Stimulated activated CD4-positive, alpha-beta T cell treated with anti-CD3 and anti-CD28 coated beads, Interleukin-1b, Interleukin-23, amount 100 ng/mL, for 48 hours (primary cell): ENCODE measurements at places on chromosomes 11 and 22.

- DNase-seq = peak; percentile 32
Observed at GRCh38 chr22:18110194-18110953, at the start of gene TUBA8. Gene TUBA8, plus strand, starts transcription at chr22:18110809. Its CDS starts 57 bp downstream, at chr22:18110866.

GRCh38 chr22:35608088-35608487 is 9.0 kb downstream of the MB start:
- DNase-seq = no peak

DNA sequence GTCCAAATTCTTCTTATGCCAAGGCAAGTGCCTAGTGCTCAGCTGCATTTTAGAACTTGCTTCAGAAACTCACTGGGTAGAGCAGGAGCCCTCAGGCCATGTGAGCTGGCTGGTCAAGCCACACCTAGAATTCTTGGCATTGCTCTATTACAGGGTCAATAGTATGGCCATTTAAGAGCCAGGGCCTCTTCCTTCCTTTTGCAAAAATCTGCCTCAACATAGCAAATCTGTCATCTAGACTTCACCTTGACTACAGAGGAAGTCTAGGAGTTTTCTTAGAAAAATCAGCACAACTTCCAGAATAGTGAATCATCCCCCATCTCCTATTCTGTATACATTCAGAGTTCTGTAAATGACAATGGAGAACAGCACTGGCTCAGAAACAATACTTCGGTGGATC is 112.0 kb upstream of the TTC12 start:
- DNase-seq = no peak

DNA sequence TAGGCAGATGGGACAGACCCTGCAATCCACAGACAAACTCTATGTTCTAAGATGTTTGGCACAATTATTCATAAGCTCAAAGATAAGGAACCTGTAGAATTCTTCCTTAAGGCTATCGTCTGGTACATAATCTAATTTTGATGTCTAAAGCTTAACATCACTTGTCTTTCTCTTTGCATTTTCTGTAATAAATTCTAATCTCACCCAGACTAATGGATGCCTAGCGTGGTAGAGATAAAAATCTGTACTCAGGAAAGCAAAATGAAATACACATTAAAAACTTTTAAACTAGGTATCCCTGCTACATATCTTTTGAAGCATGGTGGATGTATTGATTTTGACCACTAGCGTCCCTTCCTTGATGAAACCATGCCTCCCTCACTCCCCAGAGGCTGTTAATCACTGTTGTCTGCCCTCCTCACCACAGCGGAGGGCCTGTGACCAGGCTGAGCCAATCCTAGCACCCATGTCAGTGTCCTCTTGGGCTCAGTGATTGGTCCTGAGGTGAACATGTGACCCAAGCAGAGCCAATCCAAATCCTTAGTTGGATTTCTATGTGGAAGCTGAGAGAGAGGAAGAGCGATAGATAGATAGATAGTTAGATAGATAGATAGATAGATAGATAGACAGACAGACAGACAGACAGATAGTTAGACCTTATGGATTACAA is 82.2 kb upstream of the GRK3 start:
- no peak for DNase-seq

GRCh38 chr11:20102397-20102796 is 57.9 kb downstream of the DBX1 start:
- DNase-seq = no peak

DNA sequence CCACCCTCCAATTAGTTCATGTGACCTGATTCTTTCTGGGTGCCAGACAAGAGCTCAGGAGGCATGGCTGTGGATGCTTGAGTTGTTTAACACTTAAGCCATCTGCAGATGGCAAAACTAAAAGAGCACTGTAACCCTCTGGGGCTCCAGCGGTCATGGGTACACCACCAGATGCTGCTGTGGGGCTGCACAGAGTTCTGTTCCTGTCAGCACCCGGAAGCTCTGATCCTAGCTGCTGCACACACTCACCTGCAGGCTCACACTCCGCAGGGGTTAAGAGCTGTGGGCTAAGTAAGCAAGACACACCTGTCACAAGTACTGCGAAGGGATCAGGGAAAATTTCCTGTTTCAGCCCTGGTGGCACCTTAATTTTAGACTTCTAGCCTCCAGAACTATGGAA is 307.8 kb downstream of the C11orf87 start:
- DNase-seq = no peak

- DNase-seq = no peak
Observed at GRCh38 chr11:64687643-64688533, 35.1 kb downstream of the NRXN2 start.

DNA sequence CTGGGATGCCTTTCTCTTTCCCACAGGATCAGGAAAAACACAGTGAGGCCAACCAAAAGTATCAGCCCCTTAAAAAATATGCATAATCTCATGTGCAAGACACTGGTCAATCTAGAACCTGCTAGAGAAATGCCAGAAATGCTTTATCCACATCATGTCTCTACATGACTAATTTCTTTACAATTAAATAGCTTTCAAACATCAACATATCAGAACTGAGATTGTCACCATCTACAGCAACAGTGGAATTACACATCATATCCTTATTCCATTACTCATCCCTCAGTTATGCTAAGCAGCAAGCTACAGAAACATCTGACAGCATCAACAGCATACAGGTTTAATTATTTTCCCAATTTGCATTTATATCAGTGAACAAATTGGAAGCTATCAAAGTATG is 78.8 kb downstream of the DDIAS start:
- DNase-seq = no peak

DNA sequence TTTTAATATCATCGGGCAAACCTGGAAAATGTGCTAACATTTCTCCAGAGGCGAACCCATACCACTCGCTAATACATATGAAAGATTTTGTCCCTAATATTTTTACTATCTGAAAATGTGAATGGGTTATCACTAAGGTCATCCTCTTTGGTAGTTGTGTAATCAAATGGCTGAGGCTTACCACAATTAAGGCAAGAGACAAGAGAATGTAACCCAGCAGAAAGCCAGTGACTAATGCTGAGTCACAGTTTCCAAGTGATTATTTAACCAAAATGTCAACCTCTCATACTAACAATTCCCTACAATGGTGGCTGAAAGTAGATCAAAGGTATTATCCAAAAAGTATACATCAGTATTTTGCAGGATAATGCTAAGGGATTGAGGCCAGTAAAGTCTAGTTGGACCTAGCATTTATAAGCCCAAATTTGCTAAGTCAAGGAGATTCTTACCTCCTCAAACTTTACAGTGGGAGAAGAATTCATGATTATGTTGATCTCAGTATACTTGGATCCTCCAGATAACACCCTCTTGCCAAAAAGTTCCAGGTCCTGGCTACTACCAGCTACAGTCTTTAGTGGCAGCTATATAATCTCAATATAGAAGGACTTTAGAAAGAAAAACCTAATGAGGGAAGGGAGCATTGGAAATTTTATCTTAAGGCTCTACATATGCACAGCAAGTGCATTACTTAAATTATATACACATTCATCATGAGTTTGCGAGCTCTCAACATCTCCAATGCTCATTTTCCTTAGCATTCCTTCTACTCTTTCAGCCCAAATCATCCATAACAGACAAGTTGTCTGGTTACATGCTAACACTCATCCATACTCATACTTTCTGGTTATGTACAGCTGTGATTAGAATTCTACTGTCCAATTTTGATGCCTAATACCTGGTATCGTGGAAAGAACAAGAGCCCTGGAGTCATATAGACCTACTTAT is 25.4 kb downstream of the SIK3 start:
- no peak for DNase-seq

- no peak for DNase-seq
Observed at GRCh38 chr11:89458716-89459115, 32.5 kb downstream of the NOX4 start.

- DNase-seq = no peak
Observed at GRCh38 chr11:37657645-37658044, 1059.6 kb upstream of the RAG2 start.

DNA sequence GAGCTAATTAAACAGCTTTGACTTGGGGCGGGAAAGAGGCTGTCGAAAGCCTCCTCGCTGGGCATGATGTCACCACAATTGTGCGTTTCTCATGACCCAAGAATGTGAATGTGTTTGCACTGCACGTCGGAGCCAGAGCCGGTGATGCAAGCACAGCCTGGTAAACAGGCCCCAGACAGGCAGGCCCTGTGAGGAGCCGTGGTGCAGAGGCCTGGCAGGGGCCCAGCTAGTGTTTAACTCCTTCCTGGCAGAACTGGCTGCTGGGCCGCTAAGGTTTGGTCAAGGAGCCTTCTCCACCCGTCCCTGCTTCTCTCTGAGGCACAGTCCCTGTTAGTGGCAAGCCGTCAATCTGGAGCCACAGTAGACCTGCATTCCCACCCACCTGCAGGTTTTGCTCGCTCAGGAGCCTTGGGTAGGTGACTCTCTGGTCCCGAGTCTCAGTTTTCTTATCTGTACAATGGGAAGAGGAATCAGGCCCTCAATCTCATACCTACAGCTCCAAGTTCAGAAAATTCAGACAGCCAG is 25.4 kb upstream of the SMTN start:
- DNase-seq = no peak

- no peak for DNase-seq
Observed at GRCh38 chr22:25930083-25930482, 188.1 kb downstream of the MYO18B start.

DNA sequence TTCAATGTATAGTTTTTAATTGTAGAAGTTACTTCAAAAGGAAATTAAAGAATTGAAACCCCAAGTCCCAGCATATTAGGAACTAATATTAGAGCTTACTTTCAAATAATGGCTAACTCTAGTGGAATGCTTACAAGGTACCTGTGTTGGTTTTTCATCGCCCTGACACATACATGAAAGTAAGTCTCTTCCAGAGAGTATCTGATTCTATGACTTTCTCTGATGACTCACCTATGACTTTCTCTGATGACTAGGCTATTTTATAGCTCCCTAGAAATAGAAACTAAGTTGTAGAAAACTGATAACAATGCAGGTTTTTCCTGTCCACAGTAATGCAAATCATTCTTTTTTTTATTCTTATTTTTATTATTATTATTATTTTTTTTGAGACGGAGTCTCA is 33.6 kb upstream of the MMP7 start:
- DNase-seq = no peak

DNA sequence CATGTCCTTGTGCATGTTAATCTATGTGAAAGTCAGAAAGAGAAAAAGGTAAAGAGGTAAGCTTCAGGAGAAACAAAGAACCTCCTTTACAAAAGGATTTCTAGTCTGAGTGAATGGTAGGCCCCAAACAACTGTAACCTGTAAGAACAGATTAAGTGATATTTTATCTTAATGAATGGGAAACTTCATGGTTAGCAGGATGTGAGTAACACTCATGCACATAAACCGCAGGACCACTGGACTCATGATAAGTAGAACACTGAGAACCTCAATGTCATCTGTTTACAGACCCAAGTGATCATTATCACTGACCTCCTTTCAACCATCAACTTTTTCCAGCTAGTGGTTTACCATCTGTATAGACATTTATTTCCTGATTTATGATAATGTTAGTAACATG is 19.9 kb downstream of the OR8G5 start:
- DNase-seq = no peak

GRCh38 chr22:49101225-49101624 is 726.4 kb downstream of the BRD1 start:
- DNase-seq = no peak

DNA sequence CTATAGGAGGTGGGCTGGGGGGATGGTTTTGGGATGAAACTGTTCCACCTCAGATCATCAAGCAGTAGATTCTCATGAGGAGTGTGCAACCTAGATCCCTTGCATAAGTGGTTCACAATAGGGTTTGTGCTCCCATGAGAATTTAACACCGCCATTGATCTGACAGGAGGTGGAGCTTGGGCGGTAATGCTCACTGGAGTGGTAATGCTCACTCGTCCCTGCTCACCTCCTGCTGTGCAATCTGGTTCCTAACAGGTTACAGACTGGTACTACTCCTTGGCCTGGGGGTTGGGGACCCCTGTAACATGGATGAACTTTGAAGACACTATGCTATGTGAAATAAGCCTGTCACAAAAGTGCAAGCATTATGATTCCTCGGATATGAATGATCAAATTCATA is 87.0 kb upstream of the CLNS1A start:
- no peak for DNase-seq

GRCh38 chr11:94424662-94425061 is 23.4 kb upstream of the GPR83 start:
- DNase-seq = no peak

DNA sequence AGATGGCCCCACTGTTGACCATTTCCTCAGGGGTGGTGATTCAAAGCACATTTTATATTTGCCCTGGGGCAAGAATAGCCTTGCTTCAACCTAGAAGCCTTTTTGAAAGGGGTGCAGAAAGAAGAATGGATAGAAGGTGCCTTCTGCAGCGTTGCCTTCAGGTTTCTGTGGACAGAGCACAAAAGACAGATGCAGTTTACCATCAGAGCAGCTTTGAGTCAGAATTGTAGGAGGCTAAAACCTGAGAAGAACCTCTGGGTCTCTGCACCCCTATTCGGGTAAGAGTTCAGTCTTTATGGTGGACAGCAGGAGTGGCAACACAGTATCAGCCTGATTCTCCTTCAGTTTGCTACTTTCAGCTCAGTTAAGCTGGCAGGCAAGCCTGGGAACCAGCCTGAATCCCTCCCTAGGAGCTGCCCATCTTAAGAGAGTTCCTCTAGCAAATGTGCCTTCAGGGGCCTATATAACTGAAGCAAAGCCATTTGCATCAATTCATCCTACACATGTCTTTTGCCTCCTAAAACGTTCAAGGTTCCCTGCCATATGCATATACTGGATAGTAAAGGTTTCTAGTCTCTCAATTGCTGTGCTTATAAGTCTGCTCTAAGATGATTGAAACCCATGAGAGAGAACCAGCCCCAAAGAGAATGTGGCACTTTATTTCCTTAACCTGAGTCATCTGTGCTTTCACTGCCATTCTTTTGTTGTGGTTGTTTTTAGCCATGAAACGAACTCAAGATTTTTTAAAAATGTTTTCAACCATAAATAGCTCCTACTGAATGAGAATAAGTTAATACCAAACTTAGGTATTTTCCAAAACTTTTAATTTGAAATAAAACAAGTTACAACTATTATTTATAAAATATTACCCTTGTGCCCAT is 123.0 kb downstream of the TRIM44 start:
- no peak for DNase-seq

DNA sequence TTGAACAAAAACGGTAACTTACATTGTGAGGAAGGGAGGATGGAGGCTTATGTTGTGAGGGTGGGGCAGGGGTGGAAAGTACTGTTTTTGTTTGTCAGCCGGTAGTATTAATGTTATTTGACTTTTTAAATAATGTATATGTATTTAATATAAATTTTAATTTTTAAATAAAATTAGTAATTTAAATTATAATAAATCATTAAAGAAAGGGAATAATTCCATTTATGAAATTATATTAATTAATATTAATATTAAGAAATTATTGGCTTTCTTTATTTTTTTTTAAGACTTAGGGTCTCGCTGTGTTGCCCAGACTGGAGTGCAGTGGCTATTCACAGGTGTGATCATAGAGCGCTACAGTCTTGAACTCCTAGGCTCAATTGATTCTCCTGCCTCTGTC is 24.0 kb upstream of the TNRC6B start:
- DNase-seq = no peak

GRCh38 chr11:87628026-87628580 is 547.1 kb downstream of the RAB38 start:
- no peak for DNase-seq

DNA sequence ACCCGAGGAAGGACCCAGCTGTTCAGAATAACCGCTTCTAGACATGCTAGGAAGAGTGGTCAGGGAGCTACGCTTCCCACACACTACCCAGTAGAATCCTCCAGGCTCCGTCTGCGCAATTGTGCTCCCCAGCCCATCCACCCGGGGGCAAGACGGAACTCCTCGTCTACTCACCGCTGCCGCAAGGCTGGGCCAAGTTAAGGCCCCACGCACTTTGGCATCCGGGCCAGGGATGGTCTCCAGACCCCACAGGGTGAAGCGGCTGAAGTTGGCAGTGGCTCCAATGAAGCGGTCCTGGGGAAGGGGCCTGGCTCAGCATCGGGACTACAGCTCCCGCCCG is 757 bp downstream of the RNASEH2C start:
- peak; percentile 41 for DNase-seq
